Hematopoietic multipotent progenitor cell treated with erythropoietin and hydrocortisone succinate and interleukin-3 and kit ligand, for 17 days (in vitro differentiated cells): ENCODE measurements at places on chromosomes 7 and 10.

- DNase-seq, result no peak
Measured at GRCh38 chr7:76998285-76998589, 33.9 kb downstream of the SPDYE17 start.

DNA sequence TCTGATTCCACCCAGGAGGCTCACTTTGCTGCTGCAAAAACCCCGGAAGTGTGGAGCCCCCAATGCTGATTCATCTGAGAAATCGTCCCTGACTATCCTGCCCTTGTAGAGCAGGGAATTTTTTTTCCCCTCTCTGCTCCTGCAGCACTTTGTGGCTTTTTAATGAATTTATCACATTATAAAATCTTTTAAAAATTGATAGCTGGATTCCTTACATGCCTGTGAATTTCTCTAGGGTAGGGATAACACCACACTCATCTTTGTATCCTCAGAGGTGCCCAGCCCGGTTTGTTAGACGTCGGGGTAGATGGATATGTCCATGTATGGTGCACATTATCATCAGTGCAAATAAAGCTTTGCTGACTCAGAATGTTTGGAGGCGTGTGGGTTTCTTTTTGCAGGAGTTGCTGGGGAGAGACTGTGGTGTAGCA is 185.7 kb downstream of the STK31 start:
- no peak for DNase-seq

DNA sequence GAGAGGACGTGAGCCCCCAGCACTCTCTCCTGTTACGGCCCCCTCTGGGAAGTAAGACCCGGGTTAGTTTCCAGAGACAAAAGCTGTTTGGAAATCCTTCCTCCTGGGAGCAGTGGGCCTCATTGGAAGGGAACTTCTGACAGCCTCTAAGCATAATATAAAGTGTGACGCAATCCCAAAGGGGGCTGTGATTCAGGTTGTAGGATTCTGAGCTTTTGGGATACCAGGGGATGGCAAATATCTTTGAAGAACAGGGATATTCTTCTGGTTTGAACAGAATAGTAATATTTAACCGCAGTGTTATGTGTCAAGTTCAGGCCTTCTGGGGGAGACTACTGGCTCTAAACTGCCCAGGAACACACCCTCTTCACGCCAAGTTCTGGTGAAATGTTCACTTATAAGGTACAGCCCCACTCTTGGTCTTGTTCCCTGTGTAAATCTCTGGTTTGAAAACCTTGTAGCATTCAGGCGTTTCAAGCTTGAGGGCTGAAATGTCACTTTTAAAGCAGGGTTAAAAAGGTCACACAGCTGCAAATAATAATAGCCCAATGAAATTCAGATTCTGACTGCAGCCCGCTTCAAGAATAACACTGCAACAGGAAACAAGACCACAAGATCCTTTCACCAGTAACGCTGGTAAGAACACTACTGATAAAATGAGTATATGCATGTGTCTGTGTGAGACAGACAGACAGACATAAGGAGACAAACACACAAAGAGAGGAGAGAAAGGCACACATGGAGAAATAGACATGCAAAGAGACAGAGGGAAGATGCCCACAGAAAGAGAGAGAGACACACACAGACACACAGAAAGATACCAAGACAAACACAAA is 69.0 kb downstream of the CREB5 start:
- DNase-seq, result no peak

DNA sequence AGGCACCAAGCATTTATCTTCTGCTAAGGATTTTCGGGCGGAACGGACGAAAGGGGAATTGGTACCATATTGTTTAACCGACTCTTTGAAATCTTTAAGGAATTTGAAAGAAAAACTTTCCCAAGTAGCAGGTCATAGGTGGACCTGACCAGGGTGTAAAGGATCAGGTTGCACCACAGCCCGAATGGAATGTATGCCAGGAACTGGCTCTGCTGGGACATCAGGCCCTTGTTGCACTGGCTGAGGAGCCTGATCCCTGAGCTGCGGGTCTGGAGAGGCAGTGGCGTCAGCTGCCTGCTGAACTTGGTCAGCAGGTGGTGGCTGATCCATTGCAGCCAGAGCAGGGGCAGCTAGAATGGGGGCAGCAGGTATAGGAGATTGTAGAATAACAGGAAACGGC is 41.4 kb upstream of the AKR1C2 start:
- no peak for DNase-seq

GRCh38 chr7:106255246-106255645 is 29.5 kb downstream of the NAMPT start:
- no peak for DNase-seq

- no peak for DNase-seq
Measured at GRCh38 chr10:34228066-34228465, 587.0 kb downstream of the PARD3 start.

DNA sequence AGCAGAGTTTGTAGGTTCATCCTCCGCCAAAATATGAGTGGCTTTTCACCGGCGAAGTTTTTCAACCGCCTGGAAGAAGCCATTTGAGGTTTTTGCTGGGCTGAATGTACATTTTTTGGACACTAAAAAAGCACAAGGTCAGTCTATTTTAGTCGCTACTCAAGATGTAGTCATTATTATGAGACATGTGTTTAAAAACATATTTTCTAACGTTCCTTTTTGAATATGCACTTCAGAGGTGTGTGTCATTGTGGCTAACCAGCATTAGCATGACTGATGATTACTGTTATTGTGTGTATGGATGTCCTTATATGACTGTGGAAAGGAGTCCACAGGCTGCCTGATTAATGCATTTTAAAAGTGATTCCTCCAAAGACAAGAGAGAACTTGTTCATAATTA is 605.4 kb downstream of the INHBA start:
- no peak for DNase-seq

GRCh38 chr10:21511946-21512572 is 13.4 kb downstream of the SKIDA1 start:
- DNase-seq, result no peak

GRCh38 chr10:122020226-122020625 is 31.3 kb downstream of the TACC2 start:
- DNase-seq, result no peak

- DNase-seq, result no peak
Measured at GRCh38 chr10:82282782-82283456, 407.9 kb downstream of the NRG3 start.

- DNase-seq, result no peak
Measured at GRCh38 chr7:6142871-6143380, 111.8 kb downstream of the ANKRD61 start.

GRCh38 chr10:6987536-6987945 is 407.5 kb upstream of the PRKCQ start:
- DNase-seq, result no peak

GRCh38 chr7:70539617-70540016 is 592.3 kb upstream of the GALNT17 start:
- no peak for DNase-seq

DNA sequence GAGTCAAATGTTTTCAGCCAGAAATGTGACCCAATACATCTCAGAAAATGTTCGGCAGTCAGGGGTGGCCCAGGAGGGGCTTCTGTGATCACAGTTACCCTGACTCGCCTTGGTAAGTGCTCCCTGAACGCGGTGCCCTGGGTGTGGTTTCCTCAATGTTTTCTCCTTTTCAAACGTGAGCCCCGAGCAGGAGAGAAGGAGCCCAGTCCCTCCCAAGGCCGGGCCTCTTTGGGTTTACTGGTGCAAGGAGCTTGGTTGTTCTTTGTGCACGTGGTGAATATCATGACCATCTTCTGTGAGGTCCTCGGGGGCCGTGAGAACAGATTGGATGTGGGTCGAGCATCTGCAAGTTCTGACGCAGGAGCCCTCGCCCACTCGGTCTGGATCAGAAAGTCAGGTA is 55.8 kb upstream of the VIPR2 start:
- DNase-seq, result no peak

GRCh38 chr7:151201751-151202150 is 8.5 kb downstream of the H2BK1 start:
- DNase-seq, result no peak

- no peak for DNase-seq
Measured at GRCh38 chr10:43667761-43668386, 19.2 kb upstream of the ZNF32 start.

DNA sequence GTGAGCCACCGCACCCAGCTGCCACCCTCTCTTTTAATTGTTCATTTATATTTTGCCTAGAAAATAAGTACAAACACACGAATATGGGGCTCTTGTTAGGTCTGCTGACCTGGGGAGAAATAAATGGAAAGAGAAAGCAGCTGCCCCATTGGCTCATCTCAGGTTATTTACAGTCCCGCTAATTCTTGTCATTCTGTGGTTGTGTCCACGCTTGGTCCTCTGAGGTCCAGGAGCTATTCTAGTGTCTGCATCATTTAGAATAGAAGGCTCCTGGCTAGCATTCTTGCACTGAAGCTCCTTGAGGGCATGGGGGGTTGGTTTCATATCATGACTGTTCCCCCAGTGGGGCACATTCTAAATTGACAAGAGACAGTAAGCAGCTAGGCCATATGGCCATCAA is 128.5 kb downstream of the TACC2 start:
- DNase-seq, result no peak

- no peak for DNase-seq
Measured at GRCh38 chr10:70063418-70064098, 10.9 kb downstream of the MACROH2A2 start.

DNA sequence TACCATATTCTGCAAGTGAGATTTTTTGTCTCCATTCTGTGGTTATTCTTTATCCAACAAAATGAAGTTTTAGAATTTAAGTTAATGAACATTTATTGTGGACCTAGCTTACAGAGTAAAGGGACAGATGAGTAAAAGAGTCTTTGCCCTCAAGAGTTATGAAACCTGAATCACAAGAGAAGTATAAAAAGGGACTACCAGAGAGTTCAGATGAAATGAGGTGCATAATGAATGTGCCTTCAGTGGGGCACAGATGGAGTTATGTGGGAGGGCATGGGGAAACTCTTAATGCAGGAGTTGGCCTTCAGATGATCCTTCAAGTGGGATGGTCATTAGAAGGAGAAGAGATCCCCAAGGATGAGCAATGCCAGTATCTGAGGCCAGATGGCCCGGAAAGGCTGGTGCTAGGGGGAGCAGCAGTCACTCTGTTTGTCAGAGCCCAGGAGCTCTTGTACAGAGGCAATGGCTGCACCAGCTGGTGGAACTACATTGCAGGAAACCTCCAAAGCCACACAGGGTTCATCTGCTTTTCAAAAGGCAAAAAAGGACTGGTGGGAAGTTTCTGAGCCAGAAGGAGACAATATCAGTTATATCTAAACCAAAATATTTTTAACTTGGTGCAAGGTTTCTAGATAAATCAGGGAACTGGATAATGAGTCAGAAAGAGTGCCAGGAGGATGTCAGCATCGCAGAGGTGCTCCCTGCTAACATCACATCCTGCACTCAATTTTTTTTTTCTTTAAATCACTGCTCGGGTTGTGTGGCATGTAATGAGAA is 162.0 kb downstream of the KLF6 start:
- DNase-seq, result no peak

DNA sequence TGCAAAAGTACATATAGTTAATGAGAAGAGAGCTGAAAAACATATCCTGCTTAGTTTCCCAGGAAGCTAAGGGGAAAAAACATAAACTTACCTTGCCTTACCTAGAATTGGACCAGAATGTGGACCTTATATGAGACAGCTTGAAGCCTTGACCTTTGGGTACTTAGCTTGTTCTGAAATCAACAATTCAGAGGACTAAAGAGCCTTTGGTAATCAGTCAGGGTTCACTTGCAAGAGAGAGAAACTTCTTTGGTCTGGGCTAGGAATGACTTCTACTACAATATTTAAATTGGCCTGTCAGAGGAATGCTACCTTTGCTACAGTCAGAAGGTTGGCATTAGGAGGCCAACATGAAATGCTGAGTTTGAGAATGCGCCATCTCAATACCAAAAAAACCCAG is 24.9 kb downstream of the SAMD8 start:
- DNase-seq, result no peak

DNA sequence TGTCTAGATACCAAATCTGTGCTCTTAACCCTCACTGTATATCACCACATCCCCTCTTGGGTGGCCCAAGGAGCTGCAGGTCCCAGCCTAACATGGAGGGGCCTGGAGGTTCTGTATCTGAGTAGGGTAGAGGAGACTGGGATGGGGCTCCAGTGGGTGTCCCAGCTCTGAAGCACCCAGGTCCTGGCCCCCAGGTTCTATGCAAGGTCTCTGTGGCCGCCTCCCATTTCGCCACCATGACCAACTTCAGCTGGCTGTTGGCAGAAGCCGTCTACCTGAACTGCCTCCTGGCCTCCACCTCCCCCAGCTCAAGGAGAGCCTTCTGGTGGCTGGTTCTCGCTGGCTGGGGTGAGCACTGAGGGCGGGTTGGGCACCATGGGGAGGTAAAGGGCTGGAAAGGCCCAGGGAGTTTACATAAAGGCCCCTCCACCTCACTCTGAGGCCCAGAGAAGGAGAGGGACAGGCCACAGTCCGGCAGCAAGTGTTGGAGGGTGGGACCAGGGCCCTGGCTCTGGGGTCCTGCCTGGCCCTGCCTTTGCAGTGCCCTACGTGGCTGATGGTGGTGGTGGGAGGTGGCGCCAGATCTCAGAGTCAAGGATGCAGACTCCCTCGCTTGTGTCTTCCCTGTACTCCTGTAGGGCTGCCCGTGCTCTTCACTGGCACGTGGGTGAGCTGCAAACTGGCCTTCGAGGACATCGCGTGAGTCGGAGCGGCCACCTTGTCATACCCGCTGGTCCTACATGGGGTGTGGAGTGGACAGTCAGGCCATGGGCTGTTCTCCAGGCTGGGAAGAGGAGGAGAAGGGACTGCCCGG is 10.2 kb downstream of the GHRHR start:
- no peak for DNase-seq

GRCh38 chr10:3538656-3539531 is 246.1 kb downstream of the KLF6 start:
- no peak for DNase-seq

GRCh38 chr10:118841881-118842605 is 87.3 kb upstream of the CACUL1 start:
- DNase-seq, result no peak

GRCh38 chr7:51009716-51010496 is 227.2 kb upstream of the GRB10 start:
- DNase-seq, result no peak

DNA sequence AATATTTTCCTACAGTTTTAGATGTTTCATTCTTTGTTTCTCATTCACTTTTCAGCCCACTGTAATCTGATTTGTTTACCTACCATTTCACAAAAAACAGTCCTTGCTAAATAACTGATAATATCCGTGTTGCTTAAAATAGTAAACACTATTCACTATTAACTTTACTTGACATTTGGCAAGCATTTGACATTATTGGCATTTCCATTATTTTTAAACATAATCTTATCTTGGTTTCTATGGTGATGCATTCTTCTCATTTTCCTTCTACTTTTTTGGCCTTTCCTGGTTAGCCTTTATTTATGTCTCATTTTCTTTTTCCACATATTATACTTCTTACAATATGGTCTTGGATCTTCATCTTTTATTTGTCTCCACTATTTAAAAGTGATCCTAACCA is 715.3 kb downstream of the DNAJB9 start:
- no peak for DNase-seq

- DNase-seq, result no peak
Measured at GRCh38 chr10:130025326-130025725, 61.3 kb upstream of the EBF3 start.

GRCh38 chr7:93359520-93360198 is 127.5 kb downstream of the VPS50 start:
- DNase-seq, result no peak
